ENCODE measurements at places on chromosomes 6 and 20.

GRCh38 chr20:8152183-8152582, 20.1 kb downstream of the PLCB1 start:
- DNase-seq = no peak

DNA sequence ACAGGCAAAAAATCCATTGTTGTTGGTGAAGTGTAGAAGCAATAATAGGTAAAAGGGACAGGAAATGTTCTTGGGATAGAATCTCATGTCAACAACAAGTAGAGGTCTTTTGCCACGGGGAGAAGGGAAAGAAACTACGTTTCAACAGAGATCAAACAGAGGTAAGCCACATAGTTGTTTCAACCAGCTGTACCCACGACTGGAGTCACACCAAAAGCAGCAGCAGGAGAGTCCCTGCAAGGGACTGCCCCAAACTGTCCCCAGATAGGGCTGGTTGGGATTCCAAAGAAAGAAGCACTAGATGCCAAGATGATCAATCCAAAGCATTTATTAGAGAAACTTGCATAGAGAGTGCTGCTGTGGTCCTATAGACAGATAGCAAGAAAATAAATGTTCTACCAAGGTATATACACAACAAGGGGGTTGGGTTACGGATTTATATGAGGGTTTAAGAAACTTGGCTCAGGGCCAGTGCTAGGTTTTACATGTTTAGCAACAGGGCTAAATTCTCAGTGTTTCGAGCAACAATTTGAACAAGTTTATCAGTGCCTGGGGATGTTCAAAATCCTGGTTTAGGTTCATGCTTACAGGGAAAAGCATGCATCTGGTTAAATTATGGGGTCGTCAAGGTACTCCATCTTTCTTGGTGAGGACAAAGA, 466.5 kb downstream of the MMUT start:
- DNase-seq = no peak

- no peak for DNase-seq
Measured at GRCh38 chr6:15887491-15888461, 224.9 kb upstream of the DTNBP1 start.

GRCh38 chr20:59453759-59454560, 150.4 kb upstream of the PHACTR3 start:
- DNase-seq = no peak

DNA sequence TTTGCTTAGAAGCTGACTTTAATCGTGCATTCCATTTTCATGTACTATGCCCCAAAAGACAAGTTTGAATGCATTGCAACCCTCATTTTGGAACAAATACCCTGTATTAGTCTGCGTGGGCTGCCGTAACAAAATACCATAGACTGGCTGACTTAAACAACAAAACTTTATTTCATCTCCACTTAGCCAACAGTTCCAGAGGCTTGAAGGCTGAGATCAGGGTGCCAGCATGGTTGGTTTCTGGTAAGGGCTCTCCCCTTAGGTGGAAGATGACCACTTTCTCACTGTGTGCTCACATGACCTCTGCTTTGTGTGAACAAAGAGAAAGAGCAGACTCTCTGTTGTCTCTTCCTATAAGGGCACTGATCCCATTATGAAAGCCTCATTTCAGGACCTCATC, 431.7 kb upstream of the MAP3K7 start:
- DNase-seq = no peak

GRCh38 chr6:16258709-16259075, 20.3 kb downstream of the GMPR start:
- DNase-seq = no peak

Data from T follicular helper cell (primary cell).